ENCODE measurements at places on chromosomes 7 and 10.

DNA sequence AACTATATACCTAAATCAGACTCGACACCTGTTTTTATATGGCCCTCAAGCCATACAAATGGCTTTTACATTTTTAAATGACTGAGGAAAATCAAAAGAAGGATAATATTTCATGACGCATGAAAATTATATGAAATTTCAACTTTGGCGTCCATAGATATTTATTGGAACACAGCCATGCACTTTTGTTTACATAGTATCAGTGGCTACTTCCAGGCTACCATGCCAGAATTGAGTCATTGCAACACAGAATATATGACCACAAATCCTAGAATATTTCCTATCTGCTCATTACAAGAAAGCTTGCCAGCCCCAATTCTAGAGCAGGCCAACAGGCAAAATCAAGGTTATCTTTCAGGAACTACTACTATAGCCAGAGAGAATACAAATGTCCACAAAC lies 29.3 kb downstream of the AFAP1L2 start:
- DNase-seq, result no peak

- DNase-seq, result peak; percentile 15
Observed at GRCh38 chr10:129131457-129132132, 335.4 kb upstream of the MGMT start.

GRCh38 chr10:5508161-5508604 lies 8.8 kb upstream of the CALML5 start:
- no peak for DNase-seq

GRCh38 chr7:107980171-107980570 lies 22.8 kb downstream of the LAMB1 start:
- DNase-seq, result no peak

GRCh38 chr7:32958046-32959025 lies 1.1 kb downstream of the FKBP9 start:
- DNase-seq, result no peak

DNA sequence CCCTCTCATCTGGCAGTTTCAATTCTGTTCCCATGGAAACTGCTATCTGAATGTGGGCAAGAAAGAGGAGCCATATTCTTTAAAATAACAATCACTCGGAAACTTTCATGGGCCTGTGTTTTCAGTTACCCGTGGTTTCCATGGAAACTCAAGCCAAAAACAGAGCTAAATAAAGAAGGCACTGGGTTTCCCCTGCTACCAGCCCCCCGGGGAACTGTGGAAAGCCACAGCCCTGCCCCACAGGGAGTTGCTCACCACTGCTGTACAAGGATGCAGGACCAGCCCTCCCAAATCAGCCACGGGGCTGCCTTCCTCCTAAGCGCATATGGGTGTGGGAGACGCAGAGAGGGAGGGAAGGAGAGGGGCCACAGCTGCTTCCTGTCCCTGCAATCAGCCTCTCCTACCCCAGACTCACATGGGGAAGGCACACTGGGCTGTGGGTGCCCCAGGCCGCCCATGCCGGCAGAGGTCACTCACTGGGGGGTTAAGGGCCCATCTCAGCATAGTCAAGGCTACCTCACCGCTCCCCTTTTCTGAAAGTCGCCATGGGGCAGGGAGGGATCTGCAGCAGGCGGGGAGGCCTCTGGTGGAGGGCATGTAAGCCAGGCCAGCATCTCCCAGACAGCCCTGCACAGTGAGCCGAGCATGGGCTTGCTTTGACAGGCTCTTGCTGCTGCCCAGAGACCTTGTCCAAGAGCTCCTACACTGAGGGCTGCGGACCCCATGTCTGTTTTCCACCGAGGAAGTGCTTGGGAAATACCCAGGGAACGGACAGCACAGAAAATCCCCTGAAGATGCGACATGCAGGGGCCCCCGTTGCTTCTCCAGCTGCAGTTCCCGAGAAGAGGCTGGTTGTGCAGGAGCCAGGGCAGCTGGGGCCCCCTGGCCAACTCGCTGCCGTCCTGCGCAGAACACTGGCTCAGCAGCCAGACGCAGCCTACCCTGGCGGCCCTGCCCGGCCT lies 157.3 kb upstream of the PPP2R2D start:
- DNase-seq, result no peak

DNA sequence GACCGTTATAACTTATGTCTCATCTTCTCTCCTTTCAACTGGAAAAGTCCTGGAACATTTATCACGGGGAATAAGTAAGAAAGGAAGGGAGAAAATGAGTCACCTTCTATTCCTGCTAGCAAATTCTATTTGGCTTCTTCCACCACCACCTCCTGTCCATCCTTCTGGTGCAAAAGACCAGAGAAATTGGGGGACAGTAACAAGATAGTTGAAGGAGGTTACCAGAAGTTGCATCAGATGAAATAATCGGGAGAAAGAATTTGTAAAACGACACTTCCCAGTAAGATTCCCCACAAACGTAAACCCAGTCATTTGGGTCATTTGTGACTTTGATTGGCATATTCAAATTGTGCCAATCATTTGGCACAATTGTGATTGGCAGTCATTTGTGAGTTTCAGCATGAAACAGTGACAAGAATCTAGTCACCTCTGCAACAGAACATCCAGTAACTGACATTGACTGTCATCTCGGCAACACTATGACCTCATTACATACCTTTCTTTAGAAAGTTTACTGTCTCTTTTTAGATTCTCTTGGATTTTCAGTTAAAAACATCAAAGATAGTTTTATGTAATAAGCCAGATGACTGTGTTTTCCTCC lies 51.3 kb upstream of the PIK3CG start:
- no peak for DNase-seq

GRCh38 chr10:102927311-102928010 lies 9.4 kb downstream of the CNNM2 start:
- DNase-seq, result no peak

DNA sequence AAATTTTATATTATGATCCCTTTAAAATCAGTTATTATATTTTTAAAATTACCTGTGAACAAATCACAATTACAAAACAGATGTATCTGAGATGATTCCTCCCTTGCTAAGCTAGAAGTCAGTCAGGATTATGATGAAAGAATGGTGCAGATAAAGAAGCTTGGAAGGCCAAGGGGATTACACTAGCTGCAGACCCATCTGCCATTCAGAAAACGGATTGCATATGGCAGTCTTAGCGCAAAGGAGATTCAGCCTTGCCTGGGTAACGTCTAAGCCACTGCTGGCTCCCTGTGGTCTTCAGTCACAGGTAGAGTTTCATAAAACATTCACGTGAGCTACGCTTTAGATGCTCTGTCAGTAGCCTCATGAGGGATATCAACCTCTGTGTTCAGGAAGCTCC lies 222.2 kb downstream of the POU6F2 start:
- no peak for DNase-seq

- no peak for DNase-seq
Observed at GRCh38 chr10:13396369-13396768, 48.3 kb upstream of the SEPHS1 start.

DNA sequence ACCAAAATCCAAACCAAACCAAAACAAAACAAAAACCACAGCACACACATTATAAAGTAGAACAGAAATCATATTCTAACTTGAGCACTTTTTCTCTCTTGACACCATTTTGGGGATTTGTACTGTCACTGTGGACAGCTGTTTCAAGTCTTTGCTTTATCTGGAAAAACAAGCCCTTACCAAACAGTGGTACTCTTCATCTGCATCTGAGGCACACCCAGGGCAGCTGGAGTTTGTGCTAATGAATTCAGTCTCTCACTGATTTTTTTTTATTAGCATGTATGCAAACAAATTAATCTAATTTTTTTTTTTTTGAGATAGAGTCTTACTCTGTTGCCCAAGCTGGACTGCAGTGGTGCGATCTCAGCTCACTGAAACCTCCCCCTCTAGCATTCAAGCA lies 171.4 kb downstream of the RAPGEF5 start:
- no peak for DNase-seq

Data from activated CD8-positive, alpha-beta memory T cell treated with anti-CD3 and anti-CD28 coated beads, Interleukin-2, amount 10 ng/mL, durations not matched to agents 7 days and 5 days (primary cell).